PC-9 (cell line): ENCODE measurements at places on chromosomes 4 and X.
A peak's percentile ranks its signal among the peaks of the same experiment; 100 is the strongest.

DNA sequence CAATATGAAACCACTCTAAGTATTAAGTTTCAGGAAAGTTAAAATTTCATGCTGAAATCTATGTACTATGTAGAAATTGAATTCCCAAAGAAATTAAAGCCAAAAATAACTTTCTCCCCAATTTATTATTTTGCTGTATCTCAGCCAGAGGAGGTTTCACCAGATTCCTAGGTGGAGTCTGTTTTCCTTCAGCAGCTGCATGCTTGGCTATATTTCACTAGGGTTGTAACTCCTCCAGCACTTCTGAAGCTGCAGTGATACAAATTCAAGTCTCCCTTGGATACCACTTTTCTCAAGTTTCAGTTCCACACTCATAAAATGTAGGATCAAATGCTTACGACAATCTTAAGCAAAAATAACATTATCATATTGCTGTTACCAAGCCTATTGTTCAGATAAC, 41.2 kb upstream of the ZC4H2 start:
- no peak for DNase-seq

- no peak for DNase-seq
These were observed 8.8 kb upstream of the XIAP start for GRCh38 chrX:123851079-123851478.

DNA sequence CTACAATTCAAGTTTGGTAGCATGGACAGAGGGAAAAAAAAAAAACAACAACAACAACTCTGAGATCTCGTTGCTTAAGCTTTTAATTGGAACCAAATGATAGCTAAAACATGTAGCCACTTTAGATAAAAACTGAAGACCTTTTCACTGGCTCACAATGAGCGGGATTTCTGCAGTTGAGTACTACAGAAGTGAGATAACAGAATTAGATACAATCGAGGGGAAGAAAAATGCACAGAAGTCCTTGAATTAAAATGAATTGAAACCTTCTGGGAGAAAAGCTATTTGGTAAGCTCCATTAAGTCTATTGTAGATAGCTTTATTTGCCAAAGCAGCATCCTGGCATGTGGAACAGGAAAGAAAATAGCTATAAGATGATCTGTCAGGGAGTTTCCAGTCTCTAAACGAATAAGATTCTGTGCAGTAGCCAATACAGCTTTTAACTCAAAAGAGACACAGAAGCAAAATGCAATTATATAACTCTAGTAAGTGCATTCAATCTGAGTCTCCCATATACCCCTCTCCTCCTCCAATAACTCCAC, 248.5 kb downstream of the ENOX2 start:
- DNase-seq = no peak

- DNase-seq = no peak
These were observed 173.6 kb downstream of the AFAP1 start for GRCh38 chr4:7766086-7766485.

DNA sequence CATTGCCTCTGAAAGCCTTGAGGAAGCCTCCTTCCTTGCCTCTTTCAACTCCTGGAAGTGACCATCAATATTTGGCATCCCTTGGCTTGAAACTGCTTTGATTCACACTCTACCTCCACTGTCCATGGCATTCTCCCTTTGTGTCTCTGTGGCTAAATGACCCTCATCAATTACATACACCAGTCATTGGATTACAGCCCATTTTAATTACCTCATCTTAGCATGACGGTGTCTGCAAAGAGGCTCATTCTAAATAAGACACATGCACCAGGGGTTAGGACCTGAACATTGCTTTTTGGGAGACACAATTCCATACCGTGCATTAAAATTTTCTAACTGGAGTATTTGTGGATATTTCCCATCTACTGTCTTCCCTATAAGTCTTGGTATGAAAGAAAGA, 60.7 kb upstream of the FAM9A start:
- DNase-seq = no peak

DNA sequence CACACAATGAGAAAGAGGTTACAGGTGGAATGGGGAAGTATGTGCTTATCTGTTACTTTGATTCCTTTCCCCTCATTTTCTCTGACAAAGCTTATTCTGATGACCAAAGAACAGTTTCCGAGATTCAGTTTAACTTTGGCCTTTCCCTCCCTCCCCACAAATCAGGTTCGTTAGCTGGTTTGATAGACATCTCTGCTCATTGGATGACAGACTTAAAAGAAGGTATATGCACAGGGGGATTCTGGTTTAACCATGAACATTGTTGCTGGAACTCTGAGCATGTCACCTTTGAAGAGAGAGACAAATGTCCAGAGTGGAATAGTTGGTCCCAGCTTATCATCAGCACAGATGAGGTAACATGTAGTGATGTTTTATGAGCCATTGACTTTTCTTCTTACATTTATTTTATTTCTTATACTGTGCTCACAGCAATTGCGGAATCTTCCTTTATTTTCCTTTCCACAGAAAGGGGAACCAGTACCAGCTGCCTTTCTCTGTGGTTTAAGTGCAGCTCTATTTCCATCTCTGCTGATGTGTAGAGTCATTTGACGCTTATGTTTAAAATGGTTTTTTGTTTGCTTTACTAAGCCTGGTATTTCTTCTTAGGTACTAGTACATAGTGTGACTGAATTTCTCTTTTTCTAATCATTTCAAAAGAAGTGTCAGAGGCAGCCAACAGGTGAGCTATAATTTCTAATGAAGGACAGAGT, 125.0 kb downstream of the AKAP4 start:
- no peak for DNase-seq

DNA sequence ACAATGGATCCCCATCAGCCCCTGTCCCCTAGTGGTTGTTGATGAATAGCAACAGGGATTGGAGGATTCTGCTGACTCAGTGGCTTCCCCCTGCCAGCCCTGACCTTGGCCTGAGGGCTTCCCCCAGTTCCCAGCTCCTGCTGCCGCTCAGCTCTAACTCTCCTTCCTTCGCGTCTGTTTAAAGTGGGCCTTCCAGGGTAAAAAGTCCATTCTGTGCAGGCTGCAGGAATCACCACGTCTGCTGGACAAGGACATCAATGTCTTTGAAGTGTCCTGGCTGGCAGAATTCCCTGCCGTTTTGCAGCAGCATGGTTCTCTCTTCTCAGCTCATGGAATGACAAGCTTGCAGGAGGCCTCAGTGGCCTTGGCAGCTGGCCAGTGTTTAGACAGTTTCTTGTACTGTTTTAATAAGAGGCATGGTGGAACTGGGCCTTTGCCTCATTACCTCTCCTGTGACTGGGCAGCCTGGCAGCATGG, 152.5 kb upstream of the STX18 start:
- DNase-seq = no peak

- DNase-seq = no peak
These were observed 67.9 kb downstream of the PPP3CA start for GRCh38 chr4:101279377-101279871.

DNA sequence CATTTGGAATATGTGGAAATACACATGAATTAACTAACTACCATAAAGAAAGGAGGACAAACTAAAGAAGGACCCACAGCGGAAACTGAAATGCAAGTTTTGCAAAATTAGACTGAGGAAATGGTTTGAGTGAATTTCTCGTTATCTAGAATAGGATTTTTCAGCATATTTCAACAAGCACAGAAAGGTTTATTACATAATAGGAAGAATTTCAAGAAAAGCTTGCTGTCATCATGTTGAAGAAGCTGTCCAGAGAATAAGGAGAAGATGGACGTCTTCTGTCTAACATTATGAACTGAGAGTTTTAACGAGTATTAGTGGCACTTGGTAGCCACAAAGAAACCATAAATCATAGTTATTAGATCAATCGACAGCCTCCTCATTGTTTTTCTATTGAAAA, 45.0 kb downstream of the TEC start:
- no peak for DNase-seq

- DNase-seq = peak; percentile 51
These were observed 11.9 kb downstream of the G6PD start for GRCh38 chrX:154534526-154535322.

- DNase-seq = peak; percentile 37
These were observed 60.2 kb upstream of the PGAM4 start for GRCh38 chrX:78029663-78030062.

- no peak for DNase-seq
These were observed 60.3 kb upstream of the RXFP1 start for GRCh38 chr4:158461336-158461735.

- DNase-seq = no peak
These were observed 29.1 kb upstream of the C1QTNF7 start for GRCh38 chr4:15398732-15399131.

- DNase-seq = no peak
These were observed 18.3 kb downstream of the G3BP2 start for GRCh38 chr4:75654905-75655304.

DNA sequence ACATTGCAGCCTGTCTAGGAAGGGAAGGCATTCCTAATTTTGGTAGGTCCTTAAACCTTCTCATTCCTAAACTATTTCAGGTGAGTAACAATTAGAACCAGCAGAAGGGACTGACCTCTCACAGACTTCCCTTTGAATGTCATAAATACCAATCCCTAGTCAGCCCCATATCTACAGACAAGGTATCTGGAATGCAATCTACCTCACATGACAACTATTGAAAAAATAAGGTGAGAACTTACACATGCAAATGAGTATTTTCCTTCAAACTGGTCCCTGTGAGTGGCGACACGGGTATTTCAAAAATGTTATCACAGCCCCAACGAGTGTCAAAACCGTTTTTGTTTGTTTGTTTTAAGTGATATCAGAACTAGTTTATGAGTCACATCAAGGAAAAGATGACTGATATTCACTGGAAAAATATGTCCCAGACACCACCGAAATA, 102.4 kb upstream of the VCX2 start:
- peak; percentile 52 for DNase-seq

DNA sequence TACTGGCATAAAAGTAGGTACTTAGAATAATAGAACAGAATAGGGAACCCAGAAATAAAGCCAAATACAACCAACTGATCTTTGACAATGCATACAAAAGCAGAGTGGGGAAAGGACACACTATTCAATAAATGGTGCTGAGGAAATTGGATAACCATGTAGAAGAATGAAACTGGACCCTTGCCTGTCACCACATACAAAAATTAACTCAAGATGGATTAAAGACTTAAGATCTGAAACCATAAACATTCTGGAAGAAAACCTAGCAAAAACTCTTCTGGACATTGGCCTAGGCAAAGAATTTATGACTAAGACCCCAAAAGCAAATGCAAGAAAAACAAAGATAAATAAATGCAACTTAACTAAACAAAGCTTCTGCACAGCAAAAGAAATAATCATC, 45.6 kb downstream of the ARFIP1 start:
- DNase-seq = no peak

- DNase-seq = peak; percentile 14
These were observed 67.6 kb downstream of the PJA1 start for GRCh38 chrX:69097451-69098236.

DNA sequence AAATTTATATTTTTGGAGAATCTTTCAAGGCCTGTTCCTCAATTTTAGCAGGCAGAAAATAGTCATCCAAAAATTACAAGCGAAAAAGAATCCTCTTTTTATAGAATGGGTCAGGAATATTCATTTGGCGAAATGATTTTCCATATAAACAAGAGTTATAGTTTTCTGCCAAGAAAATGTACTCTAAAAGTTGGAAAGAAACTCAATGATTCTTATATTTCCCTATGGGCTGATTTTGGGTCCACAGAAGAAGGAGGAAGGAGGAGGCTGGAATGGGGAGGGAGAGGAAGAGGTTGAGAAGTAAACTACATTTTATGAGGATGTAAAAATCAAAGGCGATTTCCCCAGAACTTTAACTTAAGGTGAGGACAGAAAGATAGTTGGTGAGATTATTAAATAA, 159.3 kb downstream of the DCAF12L1 start:
- no peak for DNase-seq
